Stomach (tissue), 19 donors: ENCODE measurements at places on chromosomes 6 and 20. TPM values are rescaled to one million over a fixed set of nuclear protein-coding genes. Genes with fewer than 3 reads are reported as not detected.

MEI4 gene
- not detected for total RNA-seq

HLA-DRB5 gene
- not detected for total RNA-seq

CASS4 gene
- 3.7 TPM for total RNA-seq

PRSS35 gene
- not detected for total RNA-seq

SLC52A3 gene
- 24.0 TPM for total RNA-seq

SLC22A2 gene
- not detected for total RNA-seq

APCDD1L gene
- 2.0 TPM for total RNA-seq

RTEL1 gene
- 33.0 TPM for total RNA-seq

SLC16A10 gene
- 4.9 TPM for total RNA-seq

SLC22A23 gene
- total RNA-seq: 19.6 TPM

ALDH8A1 gene
- total RNA-seq: 3.3 TPM

CDSN gene
- not detected for total RNA-seq

SLC26A8 gene
- total RNA-seq: 0.58 TPM

SLPI gene
- total RNA-seq: 276 TPM

LPA gene
- not detected for total RNA-seq

RIN2 gene
- 9.9 TPM for total RNA-seq

HTR1B gene
- total RNA-seq: 2.3 TPM

BEND6 gene
- 0.58 TPM for total RNA-seq

RMND1 gene
- 31.9 TPM for total RNA-seq

TOMM6 gene
- total RNA-seq: 159 TPM

RBPJL gene
- not detected for total RNA-seq

VGLL2 gene
- 1.2 TPM for total RNA-seq

C20orf141 gene
- total RNA-seq: not detected

SLC35D3 gene
- total RNA-seq: not detected

NRSN2 gene
- 11.1 TPM for total RNA-seq

LEMD2 gene
- 67.1 TPM for total RNA-seq

PI3 gene
- total RNA-seq: not detected

ACSS2 gene
- 159 TPM for total RNA-seq

C6orf15 gene
- not detected for total RNA-seq
